ENCODE measurements at places on chromosomes 12 and 14.

DNA sequence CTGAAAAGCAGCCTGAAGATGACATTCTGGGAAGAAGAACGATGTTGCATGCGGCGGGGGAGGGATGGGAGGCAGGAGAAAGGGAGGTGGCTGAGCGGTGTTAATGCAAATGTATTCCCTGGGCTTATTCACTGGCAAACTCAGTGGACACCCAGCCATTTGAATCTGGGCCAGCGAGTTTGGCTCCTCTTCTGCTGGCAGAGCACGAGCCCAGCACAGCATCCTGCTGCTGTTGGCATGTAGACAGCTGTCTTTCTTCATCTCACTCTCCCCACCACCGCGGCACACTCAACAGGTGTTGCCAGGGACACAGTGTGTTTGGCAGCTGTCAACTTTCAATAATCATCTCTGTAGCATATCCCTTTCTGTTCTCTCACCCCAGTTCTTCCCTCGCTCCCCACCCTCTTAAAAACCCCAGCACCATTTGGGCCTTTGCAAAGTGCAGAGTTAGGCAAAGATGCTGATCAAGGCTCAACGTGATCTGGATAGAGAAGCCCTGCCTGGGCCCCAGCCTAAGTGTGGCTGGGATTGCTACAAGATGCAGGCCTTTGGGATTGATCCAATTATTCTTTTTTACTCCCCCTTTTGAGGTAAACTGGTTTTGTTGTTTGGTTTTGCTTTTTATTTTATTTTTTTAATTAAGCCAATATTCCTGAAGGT is 131.9 kb downstream of the EXOC5 start:
- DNase-seq = no peak

DNA sequence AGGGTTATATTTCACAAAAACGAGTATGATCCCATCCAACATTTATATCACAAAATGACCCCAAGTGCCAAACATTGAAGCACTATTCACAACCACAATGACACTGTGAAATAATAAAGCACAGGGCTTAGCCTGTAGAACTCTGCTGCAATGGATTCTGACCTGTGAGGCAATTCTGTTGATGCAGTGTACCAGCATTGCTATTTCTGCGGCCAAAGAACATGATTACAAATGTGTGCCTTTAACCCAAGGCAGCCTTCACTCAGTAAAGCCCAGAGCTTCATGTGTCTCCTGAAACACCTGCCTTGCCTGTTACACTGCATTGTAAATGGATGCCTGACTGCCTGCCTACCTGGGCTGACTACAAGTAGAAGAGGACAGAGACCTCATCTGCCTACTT is 158.0 kb downstream of the PPM1H start:
- no peak for DNase-seq

DNA sequence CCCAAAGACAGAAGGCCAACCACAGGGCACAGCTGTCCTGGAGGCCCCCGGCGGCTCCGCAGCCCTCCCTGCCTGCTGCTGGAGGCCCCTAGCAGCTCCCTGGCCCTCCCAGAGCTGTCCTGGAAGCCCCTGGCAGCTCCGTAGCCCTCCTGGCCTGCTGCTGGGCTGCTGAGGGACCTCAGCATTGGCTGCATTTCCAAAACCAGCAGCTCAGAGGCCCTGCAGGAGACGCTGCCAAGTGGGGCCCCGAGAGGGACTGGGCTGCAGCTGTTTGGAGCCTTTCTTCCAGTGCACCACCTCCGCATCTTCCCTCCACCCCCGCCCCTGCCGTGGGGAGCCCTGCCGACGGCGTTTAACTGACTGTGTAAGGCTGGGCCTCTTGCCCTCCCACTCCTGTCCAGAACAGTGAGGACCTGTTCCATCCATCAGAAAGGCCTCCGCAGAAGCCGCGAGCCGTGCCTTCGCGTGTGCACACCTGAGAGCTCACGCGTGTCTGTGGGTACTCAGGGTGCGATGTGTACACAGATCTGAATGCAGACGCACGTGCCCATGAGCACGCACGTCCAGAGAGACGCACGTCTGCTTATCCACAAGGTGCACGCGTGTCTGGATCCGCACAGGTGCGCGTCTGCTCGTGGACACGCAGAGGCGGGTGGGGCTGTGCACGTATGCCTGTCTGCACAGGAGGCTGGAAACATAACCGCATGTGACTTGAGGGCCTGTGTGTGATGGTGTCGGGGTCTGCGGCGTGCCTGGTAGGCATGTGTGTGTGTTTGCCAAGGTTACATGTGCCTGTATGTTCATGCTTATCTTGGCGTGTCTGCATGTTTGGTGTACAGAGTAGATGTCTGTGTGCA is 57.0 kb upstream of the FBRSL1 start:
- no peak for DNase-seq

DNA sequence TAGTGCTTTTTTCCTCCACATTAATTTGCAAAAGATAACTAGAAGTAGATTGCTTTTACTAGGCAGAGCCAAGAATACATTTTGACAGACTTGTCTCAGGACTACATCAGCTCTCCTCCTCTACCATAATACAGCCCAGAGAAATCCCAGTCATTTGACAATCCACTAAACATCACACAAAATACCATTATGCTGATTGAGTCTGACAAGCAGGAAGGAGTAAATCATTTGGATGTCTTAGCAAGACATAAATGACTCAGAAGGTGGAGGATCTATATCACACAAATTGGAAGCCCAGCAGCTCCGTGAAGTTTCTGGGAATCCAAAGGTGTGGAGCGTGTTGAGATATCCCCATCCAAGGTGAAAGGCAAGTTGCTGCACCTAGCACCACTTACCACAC is 75.4 kb upstream of the FKBP4 start:
- DNase-seq = no peak

- DNase-seq = peak; percentile 32
Measured at GRCh38 chr12:6735448-6736191, 11.8 kb downstream of the COPS7A start.
